SW480 (cell line): ENCODE measurements at places on chromosomes 11 and 22.

GRCh38 chr11:28223577-28223976, 115.4 kb downstream of the METTL15 start:
- DNase-seq: no peak

DNA sequence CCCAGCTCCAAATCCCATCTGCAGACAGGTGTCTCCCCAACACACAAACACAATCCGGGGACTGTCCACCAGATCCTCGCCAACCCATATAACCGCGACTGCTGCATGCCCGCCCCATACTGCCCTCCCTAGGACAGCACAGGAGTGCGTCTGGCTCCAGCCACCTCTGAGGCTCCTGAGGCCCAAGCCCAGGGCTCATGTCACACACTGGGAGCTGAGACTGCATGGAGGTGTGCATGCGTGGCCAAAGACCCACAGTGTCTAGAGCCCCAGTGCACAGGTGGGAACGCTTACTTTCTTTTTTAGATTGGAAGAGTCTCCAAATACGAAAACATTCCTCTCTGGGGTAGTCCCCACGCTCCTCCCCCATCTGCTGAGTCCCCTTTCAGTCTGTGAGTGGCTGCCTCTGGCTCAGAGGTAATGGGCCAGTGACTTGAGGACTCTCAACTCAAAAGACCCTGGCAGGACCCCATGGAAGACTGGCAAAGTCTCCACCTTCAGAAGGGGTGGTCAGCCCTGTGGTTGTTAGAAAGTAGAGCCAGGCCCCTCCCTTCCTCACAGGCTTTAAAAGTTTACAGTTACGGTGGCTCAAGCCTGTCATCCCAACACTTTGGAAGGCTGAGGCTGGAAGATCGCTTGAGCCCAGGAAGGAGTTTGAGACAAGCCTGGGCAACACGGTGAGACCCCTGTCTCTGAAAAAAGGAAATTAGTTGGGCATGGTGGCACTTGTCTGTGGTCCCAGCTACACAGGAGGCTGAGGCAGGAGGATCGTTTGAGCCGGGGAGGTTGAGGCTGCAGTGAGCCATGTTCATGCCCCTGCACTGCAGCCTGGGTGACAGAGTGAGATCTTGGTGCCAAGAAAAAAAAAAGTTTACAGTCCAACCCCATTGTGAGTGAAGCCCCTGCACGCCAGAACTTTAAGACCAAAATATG, 2.3 kb downstream of the CBX7 start:
- DNase-seq: no peak

- no peak for DNase-seq
These were observed 110.6 kb downstream of the SGSM3 start for GRCh38 chr22:40480996-40481395.

- DNase-seq: no peak
These were observed 60.7 kb downstream of the STK33 start for GRCh38 chr11:8533332-8533731.

DNA sequence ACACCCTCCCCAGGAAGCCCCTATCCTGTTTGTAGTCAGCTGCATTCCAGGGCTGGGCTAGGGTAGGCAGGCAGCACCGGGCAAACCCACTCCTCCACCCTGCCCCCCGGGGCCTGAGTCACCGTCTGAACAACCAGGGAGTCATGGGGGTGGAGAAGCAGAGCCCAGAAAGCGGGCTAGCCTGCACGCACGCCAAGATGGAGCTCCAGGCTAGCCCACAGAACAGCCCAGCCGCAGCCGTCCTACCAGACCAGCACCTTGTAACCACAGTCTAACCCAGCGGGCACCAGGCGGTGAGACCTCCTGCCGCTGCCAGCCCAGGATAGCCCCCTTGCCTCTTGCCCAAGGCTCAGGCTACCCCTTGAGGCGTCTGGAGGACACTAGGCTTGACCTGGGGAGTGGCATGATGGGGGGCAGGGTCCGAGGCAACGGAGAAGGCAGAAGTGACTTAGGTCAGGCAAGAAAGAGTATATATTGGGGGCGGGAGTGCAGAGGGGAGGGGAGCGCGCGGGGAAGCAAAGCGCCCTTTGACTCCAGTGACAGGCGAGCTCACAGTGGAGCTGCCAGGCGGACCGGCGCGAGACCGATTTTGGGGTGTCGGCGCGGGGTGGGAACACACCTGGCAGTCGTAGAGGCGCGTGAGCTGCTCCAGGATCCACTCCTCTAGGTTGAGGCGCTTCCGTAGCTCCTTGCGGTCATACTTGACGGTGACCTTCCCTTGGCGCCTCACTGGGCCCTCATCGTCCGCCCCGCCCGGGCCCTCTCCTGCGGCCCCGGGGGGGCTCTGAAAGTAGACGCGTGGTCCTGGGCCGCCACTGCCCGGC, 734 bp downstream of the PPP1R14B start:
- DNase-seq: peak; percentile 89

GRCh38 chr22:20764471-20764720, 9.5 kb upstream of the SERPIND1 start:
- DNase-seq: no peak

DNA sequence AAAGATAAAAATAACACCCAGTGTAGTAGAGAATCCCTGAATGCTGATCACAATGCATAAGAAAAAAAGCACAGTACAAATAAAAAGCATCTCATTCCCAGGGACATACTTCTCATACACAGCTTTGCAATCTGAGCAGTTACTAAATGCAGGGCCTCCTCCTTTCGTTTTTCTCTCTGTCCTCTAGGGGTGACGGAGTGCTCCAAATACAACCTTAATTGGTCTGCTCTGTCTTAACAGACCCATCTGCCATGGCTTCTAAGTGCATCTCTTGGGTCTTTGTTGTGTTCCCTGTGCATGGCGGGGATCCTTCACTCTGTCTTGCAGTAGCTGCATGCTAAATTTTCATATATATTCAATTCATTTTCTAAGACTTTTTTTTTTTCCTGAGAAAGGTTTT, 1114.2 kb upstream of the RAG2 start:
- DNase-seq: peak; percentile 22

- DNase-seq: no peak
These were observed 450.4 kb downstream of the BRD1 start for GRCh38 chr22:49377306-49377705.

- DNase-seq: no peak
These were observed 18.1 kb upstream of the SC5D start for GRCh38 chr11:121274332-121274991.

DNA sequence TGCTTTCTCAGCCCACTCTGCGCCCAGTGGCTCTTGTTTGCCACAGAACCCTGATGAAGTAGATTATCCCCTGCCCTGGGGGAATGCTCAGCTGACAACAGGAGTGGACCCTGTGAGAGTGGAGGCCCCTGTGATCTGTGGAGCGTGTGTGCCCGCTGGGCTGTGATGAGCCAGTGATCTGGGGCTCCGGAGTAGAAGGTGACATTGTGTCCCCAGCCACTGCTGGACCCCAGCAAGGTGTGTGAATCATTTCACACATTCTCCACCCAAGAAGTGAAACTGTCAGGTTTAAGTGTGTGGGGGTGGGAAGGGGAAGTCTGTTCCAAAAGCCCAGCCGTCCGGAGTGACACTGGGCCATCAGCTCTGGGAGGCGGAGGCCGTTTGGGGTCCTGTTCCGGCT, 33.1 kb upstream of the GRAMD4 start:
- no peak for DNase-seq

DNA sequence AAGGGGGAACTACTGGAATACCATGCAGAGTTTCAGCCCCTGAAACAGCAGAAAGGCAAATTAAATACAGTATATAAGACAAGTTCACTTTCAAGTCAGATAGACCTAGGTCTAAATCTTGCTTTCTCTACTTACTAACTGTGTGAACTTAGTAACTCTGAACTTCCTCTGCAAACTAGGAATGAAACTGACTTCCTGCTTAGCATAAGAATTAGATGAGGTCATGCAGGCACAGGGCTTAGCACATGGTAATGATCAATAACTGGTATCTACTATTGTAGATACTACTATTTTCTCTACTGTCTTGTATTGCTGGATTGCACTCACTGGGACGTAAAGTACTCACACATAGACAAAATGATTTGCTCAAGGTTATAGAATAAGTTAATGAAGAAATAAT, 51.5 kb upstream of the MTNR1B start:
- DNase-seq: no peak

GRCh38 chr11:20715464-20715863, 46.1 kb downstream of the NELL1 start:
- no peak for DNase-seq

DNA sequence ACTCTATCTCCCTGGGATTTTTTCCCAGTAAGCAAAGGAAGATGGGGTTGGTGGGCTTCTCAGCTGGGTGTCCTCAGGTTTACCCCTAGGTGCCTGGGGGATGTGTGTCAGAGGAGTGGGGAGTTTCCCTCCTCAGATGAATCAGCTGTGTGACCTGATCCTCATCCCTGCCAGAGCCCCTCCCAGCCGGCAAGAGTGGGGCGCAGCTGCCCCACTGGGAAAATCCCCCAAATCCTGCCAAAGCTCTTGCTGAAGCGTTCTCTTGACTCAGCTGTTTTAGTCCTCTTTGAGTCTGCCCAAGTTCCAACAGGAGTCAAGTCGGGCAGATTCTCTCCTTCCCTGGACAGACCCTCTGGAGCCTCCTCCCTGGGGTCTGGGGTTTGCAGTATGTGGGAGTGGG, 6.0 kb downstream of the C11orf68 start:
- no peak for DNase-seq

DNA sequence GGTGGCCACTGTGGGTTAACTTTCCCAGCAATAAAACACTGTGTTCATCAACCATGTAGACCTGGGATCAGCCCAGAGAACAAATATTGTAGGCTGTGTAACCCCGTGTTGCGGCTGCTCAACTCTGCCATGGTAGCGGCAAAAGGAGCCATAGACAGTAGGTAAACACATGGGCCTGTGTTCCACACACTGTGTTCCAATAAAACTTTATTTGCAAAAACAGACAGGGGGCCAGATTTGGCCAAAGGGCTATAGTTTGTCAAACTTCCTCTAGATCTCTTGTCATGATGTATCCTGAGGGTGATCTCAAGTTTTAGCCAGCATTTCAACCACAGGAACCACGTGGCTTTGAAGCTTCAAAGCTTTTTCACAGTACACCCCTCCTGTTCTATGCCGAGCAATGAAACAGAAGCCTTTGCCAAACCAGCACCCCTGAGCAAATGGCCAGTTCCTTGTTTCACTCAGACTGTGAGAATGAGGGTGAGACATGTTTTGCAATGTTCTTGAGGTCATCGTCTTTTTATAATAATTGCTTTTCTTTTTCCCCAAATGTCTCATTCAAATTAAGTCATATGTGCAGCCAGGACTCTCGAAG, 49.9 kb upstream of the FADD start:
- no peak for DNase-seq

GRCh38 chr11:110355011-110355744, 58.8 kb upstream of the RDX start:
- no peak for DNase-seq

DNA sequence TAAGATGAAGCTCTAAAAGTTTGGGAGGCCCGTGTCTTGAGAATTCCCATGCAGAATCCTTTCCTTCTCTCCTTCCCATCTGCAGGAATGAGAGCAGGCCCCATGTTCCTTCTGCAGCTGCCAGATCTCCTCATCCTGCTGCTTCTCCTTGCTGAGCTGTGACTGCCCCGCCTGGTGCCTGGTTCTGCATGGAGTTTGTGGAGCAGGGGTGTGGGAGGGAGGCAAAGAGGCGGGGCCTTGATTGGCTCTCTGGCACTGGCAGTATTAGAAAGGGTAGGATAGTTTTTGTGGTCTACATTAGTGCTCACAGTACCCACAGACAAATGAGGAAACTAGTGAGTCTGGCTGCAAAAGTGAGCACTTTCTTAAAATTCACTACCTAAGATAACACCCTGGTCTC, 91.1 kb upstream of the CLPB start:
- peak; percentile 6 for DNase-seq

DNA sequence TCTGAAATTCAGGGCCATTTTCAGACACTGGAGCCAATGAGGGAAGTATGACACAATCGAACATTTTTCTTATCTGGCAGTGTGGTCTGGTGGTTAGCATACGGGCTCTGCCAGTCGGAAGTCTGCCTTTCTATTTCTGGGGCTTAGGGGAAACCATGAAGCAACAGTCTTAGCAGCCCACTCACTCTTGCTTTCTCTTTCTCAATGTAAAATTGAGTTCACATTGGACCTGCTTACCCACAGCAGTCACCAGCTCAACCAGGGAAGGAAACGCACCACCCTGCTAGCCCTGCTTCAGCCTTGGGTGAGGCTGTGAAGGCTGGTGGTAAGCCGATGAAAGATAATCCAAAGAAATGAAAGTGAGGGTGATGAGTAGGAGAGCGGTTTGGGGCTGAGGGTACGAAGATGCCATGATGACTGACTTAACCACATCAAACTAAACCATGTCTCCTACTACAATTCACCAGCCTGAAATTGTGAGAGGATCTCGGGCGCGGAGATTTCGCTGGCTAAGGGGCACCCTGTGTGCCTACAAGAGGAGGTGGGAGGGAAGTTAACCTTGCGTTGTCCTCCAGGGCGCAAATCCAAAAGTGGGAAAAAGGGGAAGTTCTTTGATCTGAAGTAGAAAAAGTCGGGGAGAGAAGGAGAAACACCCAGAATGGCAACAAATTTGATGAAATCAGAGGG, 2.0 kb upstream of the LMO2 start:
- DNase-seq: peak; percentile 81

- peak; percentile 42 for DNase-seq
These were observed 76.0 kb upstream of the RRM1 start for GRCh38 chr11:4018641-4019040.
